Naive thymus-derived CD4-positive, alpha-beta T cell (primary cell): ENCODE measurements at places on chromosomes 12 and 14. TPM values are rescaled to one million over a fixed set of nuclear protein-coding genes. Genes with fewer than 3 reads are reported as not detected.
A peak's percentile ranks its signal among the peaks of the same experiment; 100 is the strongest.

- peaks cover 8% of the 10 kb centered on the region for H3K27me3 ChIP-seq
- DNase-seq = peak; percentile 21
- H3K4me1 ChIP-seq = peaks cover 8% of the 10 kb centered on the region
- H3K36me3 ChIP-seq = no peaks in the 10 kb centered on the region
Observed at GRCh38 chr12:49776413-49776812, 35.1 kb downstream of the TMBIM6 start.

- H3K36me3 ChIP-seq = peaks cover 73% of the 10 kb centered on the region
- H3K27me3 ChIP-seq = no peaks in the 10 kb centered on the region
- no peak overlapping the region for H3K4me3 ChIP-seq
Observed at GRCh38 chr12:112233242-112233641, 107.9 kb downstream of the TRAFD1 start.

GRCh38 chr12:40980427-40980961 lies 207.6 kb upstream of the PDZRN4 start:
- no peak overlapping the region for H3K27ac ChIP-seq
- no peaks in the 10 kb centered on the region for H3K4me1 ChIP-seq
- H3K36me3 ChIP-seq = no peaks in the 10 kb centered on the region
- no peak for DNase-seq
- no peak overlapping the region for H3K4me3 ChIP-seq

Gene SRGAP1
- total RNA-seq = 0.05 and 0.29 TPM in 2 replicates

Gene SYT1
- total RNA-seq = not detected

- no peaks in the 10 kb centered on the region for H3K36me3 ChIP-seq
- no peak overlapping the region for H3K27ac ChIP-seq
- no peaks in the 10 kb centered on the region for H3K4me1 ChIP-seq
- no peak for DNase-seq
- no peak overlapping the region for H3K4me3 ChIP-seq
Observed at GRCh38 chr12:29067430-29067829, 81.6 kb upstream of the FAR2 start.

Gene CCDC85C
- 7.6 and 8.3 TPM in 2 replicates for total RNA-seq

Gene RDH12
- not detected for total RNA-seq

Gene COQ5
- total RNA-seq = 26.1 and 29.3 TPM in 2 replicates

DNA sequence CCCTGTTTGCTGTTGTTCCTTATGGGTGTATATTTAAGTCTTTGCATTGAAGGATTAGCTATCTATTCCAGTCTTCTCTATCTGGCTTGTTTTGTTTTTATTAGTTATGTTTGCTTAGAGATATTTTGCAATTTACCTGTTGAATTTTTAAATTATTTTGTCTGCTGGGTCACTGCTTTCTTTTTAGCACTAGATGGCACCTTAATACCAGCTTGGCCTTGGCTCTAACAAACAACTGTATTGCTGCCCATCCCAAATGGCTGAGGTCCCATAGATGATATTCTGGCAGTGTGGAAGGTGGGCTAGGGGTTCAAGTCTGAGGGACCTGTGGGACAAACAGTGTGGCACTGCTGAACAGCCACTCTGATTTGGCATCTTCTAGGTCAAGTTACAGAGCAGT lies 144.0 kb upstream of the FBXO33 start:
- H3K4me1 ChIP-seq = no peaks in the 10 kb centered on the region
- no peak overlapping the region for H3K27ac ChIP-seq
- DNase-seq = no peak

- H3K36me3 ChIP-seq = no peaks in the 10 kb centered on the region
- DNase-seq = no peak
- H3K27ac ChIP-seq = no peak overlapping the region
- no peaks in the 10 kb centered on the region for H3K27me3 ChIP-seq
Observed at GRCh38 chr12:9897535-9897934, 16.2 kb downstream of the KLRF2 start.

- peaks cover 6% of the 10 kb centered on the region for H3K36me3 ChIP-seq
- H3K27ac ChIP-seq = no peak within 1 kb of the TSS
- no peaks in the 10 kb centered on the region for H3K27me3 ChIP-seq
- no peaks in the 10 kb centered on the region for H3K4me1 ChIP-seq
Observed at GRCh38 chr12:6840761-6841515, at the start of gene GNB3. Gene GNB3, plus strand, starts transcription at chr12:6840925. Its CDS starts 363 bp downstream, at chr12:6841288.

Gene KIF5A
- 1.0 TPM for total RNA-seq

- H3K36me3 ChIP-seq = no peaks in the 10 kb centered on the region
- H3K4me3 ChIP-seq = no peak overlapping the region
- H3K27ac ChIP-seq = no peak overlapping the region
- DNase-seq = no peak
Observed at GRCh38 chr14:31489691-31490090, 1.9 kb upstream of the GPR33 start.

DNA sequence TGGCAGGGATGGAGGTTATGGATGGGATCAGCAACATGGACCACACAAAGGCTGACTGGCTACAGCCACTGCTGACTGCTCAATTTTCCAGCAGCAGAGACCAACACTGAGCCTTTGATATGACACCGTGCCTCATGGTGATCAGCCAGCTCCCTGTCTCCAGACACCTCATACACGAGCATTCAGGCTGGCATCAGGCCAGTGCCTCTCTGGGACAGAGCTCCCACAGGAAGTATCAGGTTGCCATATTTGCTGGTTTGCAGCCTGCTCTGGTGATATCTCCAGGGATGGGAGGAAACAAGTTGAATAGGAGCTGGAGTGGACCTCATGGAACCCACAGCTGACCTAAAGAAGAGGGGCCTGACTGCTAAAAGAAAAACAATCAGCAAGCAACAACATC lies 471.2 kb upstream of the ATXN7L3B start:
- H3K27me3 ChIP-seq = no peaks in the 10 kb centered on the region
- no peak overlapping the region for H3K4me3 ChIP-seq
- H3K36me3 ChIP-seq = no peaks in the 10 kb centered on the region
- DNase-seq = no peak

Gene TMEM179
- not detected for total RNA-seq

- H3K27me3 ChIP-seq = no peaks in the 10 kb centered on the region
- no peak for DNase-seq
- no peak overlapping the region for H3K4me3 ChIP-seq
- no peak overlapping the region for H3K27ac ChIP-seq
Observed at GRCh38 chr12:92178340-92178739, 32.7 kb upstream of the BTG1 start.

Gene TMEM117
- total RNA-seq = 5.7 TPM

Gene NGB
- not detected for total RNA-seq

GRCh38 chr12:522692-523378 lies 63.1 kb downstream of the B4GALNT3 start:
- no peak overlapping the region for H3K4me3 ChIP-seq
- H3K27me3 ChIP-seq = no peaks in the 10 kb centered on the region
- no peaks in the 10 kb centered on the region for H3K4me1 ChIP-seq
- no peak for DNase-seq
- no peaks in the 10 kb centered on the region for H3K36me3 ChIP-seq

- no peak overlapping the region for H3K27ac ChIP-seq
- H3K4me3 ChIP-seq = no peak overlapping the region
- DNase-seq = no peak
- H3K27me3 ChIP-seq = no peaks in the 10 kb centered on the region
Observed at GRCh38 chr12:67996347-67996746, 7.1 kb downstream of the IFNG-AS1 start.

Gene KLRD1
- 1.0 and 1.5 TPM in 2 replicates for total RNA-seq

DNA sequence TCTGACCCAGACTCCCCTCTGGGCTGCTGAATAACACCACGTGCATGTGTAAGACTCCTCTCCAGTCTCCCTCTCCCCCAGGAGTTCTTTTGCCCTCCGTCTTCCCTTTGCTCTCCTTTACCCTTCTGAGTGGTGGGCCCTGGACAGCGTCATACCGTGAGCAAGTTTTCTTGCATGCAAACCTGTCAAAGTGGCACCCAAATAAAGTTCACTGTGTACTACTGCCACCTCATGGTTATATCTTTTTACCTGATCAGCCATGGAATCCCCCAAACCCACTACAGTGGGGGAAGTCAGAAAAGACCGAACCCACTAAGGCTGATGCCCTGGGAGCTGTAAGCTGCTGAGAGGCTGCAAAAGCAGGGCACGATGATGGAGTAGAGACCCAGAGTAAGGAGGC lies 131.1 kb upstream of the VRK1 start:
- H3K4me1 ChIP-seq = no peaks in the 10 kb centered on the region
- DNase-seq = no peak
- no peak overlapping the region for H3K27ac ChIP-seq
- no peak overlapping the region for H3K4me3 ChIP-seq

GRCh38 chr12:64385468-64385867 lies 5.1 kb downstream of the C12orf56 start:
- peaks cover 25% of the 10 kb centered on the region for H3K4me1 ChIP-seq
- H3K27ac ChIP-seq = peak overlapping the region; percentile 52
- no peaks in the 10 kb centered on the region for H3K27me3 ChIP-seq
- H3K36me3 ChIP-seq = no peaks in the 10 kb centered on the region

GRCh38 chr14:73888460-73888725 lies 1.7 kb downstream of the ZNF410 start:
- peaks cover 3% of the 10 kb centered on the region for H3K36me3 ChIP-seq
- peak overlapping the region; percentile 97 for H3K27ac ChIP-seq
- no peaks in the 10 kb centered on the region for H3K27me3 ChIP-seq
- DNase-seq = no peak
- no peak overlapping the region for H3K4me3 ChIP-seq

Gene DUSP6
- total RNA-seq = 33.8 TPM

DNA sequence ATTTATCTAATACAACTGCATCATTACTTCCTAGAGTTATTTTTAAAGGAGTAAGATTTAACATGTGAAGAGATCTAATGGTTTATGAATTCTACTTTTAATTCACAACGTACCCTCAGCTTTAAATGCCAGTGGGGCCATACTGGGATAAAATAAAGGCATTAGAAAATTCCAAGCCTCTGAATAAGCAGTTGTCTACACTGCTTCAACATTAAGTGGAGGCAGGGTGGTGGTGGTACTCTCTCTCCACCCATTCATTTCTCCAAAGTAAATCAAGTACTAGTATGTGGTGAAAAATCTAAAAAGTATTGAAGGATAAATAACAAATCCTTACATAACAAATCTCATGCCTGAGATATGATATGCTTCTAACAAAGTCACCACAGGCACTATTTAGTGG lies 52.4 kb downstream of the FERMT2 start:
- no peaks in the 10 kb centered on the region for H3K27me3 ChIP-seq
- no peaks in the 10 kb centered on the region for H3K4me1 ChIP-seq
- H3K27ac ChIP-seq = no peak overlapping the region

DNA sequence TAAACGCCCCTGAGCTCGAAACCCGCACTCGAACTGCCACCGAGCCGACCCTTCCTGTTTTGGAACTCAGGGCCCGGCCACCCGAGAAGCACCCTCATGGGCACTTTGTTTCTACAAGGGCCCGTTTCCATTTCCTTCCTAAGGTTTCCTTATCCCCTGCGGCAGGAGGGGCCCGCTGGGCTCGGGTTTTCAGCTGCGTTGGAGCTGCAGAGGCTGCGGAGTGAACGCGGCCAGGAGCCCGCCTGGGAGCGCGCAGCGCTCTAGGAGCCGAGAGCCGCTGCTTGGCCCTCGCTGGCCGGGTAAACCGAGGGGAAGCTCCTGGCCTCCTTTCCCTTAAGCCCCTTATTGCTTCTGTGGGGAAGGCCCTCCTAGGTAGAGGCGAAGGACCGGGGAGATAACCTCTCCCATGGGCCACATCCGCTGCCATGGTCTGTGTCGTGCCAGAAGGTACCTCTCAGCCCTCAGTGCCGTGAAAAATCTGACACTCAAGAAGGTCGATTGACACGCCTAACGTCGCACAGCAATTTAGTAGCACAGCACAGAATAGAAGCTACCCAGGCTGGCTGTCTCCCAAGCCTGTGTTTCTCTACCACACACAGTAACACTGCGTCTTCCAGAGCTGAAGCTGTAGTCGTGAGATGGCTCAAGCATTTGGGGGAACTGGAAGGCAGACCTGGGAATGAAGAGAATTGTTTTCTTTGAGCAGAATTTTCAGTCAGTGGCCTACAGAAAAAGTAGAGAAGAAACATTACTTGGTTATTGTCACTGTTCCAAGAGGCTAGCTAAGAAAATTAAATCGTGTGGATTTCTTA lies 12.9 kb upstream of the CALM1 start:
- peak; percentile 43 for DNase-seq
- no peaks in the 10 kb centered on the region for H3K36me3 ChIP-seq
- H3K27me3 ChIP-seq = no peaks in the 10 kb centered on the region

- no peak for DNase-seq
- H3K36me3 ChIP-seq = no peaks in the 10 kb centered on the region
- H3K4me1 ChIP-seq = peaks cover 3% of the 10 kb centered on the region
- H3K4me3 ChIP-seq = no peak overlapping the region
- H3K27me3 ChIP-seq = no peaks in the 10 kb centered on the region
Observed at GRCh38 chr12:92051441-92051840, 94.2 kb downstream of the BTG1 start.

GRCh38 chr12:118537481-118537917 lies 161.1 kb downstream of the SUDS3 start:
- H3K27ac ChIP-seq = no peak overlapping the region
- H3K4me1 ChIP-seq = no peaks in the 10 kb centered on the region
- no peaks in the 10 kb centered on the region for H3K36me3 ChIP-seq
- DNase-seq = no peak
- H3K4me3 ChIP-seq = no peak overlapping the region

Gene FAM186B
- total RNA-seq = 0.66 TPM

Gene GDF3
- not detected for total RNA-seq
